ENCODE measurements at places on chromosomes 1 and 21.

DNA sequence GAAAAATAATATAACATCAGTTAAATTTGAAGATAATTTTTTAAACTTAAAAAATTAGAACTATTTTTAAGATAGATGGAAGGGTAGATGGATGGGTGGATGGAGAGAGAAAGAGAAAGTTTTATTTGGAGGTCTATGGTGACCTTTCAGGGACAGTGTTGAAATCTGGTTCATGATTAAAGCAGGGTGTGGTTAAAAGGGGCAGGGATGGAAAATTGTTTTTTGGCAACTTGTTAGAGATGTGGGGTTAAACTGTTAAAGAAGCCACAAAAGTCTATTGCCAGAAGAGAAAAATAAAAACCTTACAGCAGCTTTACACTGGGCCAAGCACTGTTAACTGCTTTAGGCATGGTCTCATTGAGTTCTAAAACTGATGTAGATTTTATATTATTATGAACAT is 134.9 kb upstream of the GORAB start:
- no peak for DNase-seq

GRCh38 chr1:8468751-8469150 is 150.8 kb downstream of the SLC45A1 start:
- no peak for DNase-seq

GRCh38 chr1:218347723-218348627 is 2.8 kb downstream of the TGFB2 start:
- DNase-seq = no peak

DNA sequence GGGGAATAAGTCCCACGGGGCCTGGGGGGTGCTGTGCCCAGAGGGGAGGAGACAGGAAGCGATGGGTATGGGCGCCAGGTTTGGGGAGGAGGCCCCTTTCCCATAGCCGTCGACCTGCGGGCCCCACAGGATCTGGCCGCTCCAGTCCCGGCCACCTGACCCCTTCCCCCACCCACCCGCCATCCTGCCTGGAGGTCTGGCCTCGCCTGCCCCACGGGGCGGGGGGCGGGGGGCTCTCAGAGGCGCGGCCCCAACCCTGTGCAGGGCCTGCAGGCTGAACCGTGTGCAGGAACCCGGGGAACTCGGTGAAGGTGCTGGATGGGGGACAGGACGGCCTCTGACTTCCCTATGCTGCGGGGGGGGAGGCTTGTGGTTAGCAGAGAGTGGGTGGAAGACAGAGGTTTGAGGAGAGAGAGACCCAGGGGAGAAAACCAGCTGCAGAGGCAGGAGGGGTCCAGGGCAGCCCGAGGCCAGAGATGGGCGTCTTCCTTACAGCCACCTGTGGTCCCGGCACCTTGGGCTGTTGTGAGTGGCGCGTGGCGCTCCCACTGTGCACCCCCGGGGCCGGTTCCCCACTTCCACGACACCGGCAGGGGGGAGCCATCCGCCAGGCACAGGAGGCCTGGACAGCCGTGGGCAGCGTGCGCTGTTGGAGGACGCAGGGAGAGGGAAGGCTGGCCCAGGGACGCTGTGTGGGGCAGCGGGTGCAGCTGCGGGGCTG is 2.5 kb upstream of the TNFRSF18 start:
- DNase-seq = peak; percentile 67

DNA sequence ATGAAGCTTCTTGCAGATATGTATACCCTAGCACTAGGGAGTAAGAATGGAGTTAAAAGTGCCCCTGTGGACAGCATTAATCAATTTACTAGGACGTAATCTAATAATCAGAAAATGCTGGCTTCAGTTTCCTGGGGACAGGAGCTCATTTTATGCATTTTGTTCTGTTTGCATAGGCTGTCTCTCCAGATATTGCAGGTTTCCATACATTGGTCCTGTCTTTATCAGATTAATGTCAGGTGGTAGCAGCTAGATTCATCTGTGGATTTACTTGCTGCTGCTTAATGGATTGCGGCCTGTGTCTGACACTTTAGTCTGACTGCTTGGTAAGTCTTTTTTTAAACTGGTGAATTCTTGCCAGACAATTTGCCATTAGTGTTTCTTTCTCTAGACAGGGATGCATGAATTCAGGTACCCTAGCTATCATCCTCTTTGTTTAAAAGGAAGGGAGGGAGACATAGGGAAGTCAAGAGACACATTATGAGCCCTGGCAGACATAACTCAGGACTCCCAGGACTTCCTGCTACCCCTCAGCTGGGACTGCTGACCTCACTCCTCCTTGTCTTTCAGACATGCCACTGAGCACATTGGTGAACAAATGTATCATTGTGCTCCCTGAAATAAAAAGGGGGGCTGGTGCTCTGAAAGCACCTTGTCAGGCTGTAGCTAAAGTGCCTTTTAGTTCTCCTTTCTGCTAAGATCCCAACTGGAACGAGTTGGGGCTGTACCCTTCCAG is 47.7 kb downstream of the NOS1AP start:
- DNase-seq = no peak

DNA sequence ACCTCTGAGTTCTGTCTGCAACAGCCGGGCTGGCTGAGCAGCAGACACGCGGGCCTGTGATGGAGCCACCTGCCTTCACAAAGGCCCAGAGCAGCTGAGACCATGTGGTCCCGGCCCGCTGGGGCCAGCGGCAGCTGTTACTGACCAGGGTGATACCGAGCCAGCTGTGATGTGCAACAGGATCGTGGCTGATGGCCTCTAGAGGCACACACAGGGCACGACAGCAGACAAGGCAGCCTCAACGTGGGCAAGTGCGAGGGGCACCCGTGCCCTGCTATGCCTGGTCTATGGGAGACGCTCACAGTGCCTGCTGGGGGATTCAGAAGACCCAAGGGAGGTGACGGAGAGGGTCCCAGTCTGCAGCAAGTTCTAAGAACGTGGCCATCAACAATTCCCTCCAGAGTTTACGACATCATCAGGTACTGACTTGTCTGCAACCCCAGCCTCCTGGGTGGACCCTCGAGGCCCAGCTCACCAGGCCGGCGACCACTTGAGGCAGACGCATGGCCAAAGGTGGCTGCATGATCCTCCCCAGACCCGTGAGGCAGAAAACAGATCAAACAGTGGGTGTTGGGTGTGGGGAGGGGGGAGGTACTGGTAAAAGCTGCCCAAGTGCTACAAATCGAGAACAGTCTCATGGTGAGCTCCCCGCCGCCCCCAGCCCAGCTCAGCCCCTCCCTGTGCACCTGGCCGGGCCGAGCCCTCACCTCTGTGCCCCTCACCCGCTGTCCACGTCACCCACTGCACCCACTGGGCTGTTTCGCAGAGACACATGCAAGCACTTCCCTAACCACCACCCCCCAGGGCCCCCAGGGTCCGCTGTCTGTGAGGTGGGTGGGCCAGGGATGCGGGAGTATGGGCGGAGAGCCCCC is 6.0 kb downstream of the POFUT2 start:
- DNase-seq = no peak

- no peak for DNase-seq
These were observed 69.6 kb upstream of the B3GALT2 start for GRCh38 chr1:193256019-193256418.

DNA sequence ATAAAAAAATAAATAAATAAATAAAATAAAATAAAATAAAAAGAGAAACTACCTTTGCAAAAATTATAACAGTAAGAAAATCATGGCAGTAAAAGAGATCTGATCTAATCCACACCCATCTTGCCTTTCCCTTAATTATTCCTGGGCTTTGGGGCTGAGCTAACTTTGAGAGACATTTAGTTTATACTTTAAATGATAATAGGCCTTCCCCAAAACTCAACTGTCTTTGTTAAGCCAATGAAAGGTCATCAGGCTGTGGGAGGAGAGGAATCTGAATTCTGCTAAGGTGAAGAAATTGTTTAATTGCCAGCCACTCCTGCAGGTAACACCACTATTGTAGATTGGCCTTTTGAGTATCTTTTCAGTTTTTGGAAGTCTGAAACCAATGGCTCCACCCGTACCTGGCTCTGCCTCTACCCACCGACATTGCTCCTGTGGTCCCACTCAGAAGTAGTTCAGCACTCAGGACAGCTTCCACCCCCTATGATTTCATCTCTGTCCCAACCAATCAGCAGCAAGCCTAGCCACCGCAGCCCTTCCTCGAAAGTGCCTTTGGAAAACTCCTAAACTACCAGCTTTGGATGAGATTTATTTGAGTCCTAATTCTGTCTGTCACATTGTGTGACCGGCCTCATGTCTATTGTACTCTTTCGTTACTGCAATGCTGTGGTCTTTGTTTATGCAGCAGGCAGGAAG is 23.0 kb upstream of the PNRC2 start:
- no peak for DNase-seq
